ENCODE measurements at places on chromosomes 1 and 21.

DNA sequence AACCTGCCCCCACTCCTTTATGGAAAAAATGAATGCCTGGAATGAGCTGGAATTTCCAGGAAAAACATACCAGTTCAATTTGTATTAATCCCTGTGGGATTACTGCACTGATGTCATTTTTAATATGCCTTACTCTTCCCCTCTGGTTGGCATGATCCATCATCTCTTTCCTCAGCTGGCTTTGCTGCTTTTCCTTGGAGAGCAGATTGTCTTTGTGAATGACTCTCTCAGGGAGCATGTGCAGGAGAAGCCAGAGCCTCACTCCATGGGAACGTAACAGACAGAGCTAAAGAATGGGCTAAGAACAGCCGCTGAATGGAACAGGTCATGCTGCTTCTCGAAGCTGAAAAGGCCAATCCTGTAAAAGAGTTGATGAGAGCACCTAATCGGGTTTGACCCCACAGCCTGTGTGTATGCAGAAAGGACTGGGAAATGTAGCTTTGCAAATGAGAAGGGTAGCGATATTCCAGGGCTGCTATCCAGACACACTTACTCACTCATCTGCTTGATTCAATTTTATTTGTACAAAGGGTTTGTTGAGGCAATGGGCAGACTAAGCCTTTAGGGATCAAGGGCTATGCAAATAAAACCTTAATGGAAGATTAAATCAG lies 20.7 kb downstream of the PHC2 start:
- no peak for DNase-seq

GRCh38 chr1:114040273-114041015 lies 61.2 kb downstream of the OLFML3 start:
- no peak for DNase-seq

DNA sequence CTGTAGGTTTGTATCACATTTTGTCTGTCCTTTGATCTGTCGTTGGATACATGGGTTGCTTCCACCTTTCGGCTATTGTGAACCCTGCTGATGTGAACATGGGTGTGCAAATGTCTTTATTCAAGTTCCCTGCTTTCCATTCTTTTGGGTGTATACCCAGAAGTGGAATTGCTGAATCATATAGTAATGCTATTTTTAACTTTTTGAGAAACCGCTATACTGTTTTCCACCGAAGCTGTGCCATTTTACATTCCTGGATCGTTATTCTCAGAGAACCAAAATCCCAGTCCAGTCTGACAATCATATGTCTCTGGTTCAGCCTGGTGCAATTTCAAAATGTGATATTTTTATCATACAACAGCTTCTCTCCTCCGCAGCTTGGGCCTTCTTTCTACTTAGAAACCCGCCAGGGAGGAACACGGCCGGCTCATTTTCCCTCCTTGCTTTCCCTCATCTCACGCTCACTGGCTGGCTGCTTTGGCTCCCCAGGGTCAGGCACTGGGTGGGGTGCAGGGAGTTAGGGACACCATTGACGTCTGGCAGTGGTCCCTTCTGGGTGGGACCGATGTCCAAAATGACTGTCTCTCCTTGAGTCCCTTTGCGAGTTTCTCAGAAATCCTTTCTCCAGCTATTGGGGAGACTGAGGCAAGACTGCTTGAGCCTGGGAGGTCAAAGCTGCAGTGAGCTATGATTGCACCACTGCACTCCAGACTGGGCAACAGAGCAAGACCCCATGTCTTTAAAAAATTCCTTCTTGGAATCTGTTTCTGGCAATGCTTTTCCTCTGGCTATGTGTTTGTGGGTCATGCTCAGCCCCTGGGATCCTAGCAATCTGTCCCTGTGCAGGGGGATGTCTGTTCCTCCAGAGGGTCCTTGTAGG lies 73.5 kb upstream of the AKT3 start:
- DNase-seq: no peak

- DNase-seq: no peak
Observed at GRCh38 chr1:18077657-18078215, 29.9 kb upstream of the IGSF21 start.

DNA sequence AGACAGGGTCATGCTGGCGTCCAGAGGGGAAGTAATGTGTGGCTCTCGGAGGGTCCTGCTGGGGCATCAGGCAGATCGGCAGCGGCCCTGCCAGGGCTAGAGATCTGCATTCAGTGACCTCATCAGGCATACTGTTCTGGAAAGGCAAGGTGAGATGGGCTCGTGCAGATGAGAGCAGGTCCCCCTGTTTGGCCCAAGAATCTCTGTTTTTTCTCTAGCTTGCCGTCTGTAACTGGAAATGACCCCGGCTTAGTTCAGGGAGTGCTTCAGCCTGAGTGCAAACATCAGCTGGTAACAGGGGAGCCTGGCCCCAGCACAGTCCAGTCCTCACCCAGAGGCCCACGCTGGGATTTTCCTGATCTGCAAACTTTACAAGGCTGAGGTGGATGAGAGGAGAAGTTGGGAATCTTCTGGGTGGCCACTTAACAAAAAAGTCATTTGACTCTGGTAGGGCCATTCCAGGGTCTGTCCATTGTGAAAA lies 2.1 kb downstream of the FAM163A start:
- no peak for DNase-seq

- no peak for DNase-seq
Observed at GRCh38 chr1:8438489-8438888, 120.6 kb downstream of the SLC45A1 start.

GRCh38 chr1:150974580-150975478 lies at the start of gene CERS2:
Gene CERS2 (minus strand): TSS chr1:150974835. CDS start chr1:150969090, 5,745 bp downstream.
- peak; percentile 78 for DNase-seq

- no peak for DNase-seq
Observed at GRCh38 chr21:43600642-43601402, 58.5 kb downstream of the HSF2BP start.

DNA sequence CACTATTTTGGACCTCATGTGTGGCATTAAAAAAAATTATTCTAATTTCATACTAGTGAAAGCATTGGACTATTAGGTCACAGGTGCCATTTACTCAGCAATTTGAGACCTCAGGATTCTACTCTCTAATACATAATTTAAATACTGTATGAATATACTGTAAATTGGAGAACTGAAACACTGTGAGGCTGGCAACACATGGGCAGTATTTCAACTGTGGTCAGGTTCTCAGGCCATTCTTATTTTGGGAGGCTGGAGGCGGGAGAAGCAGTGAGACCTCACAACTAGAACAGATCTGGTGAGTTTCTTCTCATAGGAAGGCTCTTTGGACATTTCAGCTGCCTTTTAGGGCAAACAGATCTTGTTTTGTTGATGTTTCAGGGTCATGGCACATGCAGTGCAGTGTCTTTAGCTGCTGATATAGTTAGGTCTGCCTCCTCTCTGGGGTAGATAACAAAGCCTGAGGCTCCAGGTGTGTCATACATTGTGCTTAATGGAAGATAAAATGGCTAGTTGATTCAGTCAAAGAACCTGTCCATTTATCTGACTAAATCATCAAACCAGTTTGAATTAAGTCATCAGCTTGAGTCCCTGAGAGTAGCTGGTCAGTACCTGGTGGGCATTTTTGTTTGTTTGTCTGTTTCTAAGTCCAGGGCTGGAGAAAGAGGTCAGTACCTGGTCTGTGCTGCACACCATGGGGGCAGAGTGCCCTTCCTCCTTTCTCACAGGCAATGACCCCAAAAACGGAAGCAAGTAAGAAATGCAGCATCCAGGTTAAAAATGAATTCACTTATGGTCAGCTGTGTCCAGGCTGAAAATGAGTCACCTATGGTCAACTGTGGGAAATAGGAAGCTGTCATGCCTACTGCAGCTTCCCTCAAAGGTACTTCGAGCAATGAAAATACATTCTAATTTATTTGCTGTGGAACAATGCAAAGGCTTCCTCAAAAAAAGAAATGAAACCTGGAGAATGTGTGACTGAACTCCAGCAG lies 216.2 kb downstream of the SDCCAG8 start:
- DNase-seq: no peak

- DNase-seq: peak; percentile 83
Observed at GRCh38 chr1:19477284-19478249, 7.8 kb downstream of the CAPZB start.

DNA sequence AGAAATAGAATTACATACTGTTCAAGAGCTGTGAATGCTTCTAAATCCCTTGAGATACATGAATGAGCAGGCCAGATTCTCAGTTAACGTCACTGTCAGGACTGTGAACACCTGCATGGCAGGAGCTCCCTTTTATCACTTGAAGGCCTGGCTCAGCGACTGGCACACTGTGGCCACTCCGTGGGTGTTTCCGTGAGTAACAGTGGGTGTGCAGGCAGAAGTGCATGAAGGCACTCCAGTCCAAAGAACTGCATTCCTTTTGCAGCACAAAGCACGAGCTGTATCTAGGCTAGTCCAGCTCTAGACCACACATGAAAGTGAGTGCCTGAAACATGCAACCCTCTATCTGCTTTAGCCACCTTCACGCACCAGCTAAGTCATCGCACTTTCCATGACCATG lies 9.6 kb upstream of the SIM2 start:
- no peak for DNase-seq

DNA sequence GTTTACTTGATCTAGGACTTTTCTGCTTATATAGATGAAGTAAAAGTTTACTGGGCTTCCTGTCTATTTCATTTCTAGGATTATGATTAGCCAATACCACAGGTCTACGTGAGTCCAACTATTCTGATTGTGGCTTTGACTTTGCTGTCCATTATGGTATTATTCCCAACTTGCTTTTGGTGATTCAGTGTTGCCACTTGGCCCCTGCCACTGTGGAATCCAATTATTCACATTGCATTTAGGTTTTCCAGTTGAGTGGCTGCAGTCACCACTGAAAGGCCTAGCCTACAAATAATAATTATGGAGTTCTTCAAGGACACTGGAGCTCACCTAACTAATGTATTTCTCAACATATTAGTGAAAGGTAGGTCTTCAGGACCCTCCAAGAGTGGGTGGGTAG lies 574.3 kb upstream of the USP24 start:
- DNase-seq: no peak

DNA sequence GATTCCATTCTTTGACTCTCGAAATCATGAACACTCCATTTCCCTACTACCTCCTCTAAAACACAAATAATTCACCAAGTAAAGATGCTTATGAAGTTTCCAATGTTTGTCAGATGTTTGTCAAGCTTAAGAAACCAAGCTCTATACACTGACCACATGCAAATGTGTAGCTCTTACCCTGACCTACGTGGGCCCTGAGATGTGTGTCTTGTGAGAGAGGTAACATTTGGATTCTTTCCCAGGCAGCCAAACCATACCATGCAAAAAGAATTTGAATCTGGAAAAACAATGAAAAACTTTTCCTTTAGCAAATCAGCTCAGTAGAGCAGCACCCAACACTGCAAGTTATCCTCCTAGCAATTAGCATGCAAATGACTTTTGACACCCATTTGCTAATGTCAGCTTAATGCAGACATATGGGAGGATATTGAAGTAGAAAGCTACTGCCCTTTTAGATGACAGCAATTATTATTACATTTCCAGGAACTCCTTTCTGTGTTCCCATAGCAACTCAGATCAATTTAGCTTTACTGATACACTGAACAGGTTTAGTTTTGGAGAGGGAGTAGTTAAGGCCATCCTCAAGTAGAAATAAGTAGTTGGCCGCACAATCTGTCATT lies 83.2 kb upstream of the RGS4 start:
- no peak for DNase-seq

GRCh38 chr1:48807554-48808260 lies 31.0 kb upstream of the BEND5 start:
- no peak for DNase-seq
